ENCODE measurements at places on chromosomes 1 and 21.

DNA sequence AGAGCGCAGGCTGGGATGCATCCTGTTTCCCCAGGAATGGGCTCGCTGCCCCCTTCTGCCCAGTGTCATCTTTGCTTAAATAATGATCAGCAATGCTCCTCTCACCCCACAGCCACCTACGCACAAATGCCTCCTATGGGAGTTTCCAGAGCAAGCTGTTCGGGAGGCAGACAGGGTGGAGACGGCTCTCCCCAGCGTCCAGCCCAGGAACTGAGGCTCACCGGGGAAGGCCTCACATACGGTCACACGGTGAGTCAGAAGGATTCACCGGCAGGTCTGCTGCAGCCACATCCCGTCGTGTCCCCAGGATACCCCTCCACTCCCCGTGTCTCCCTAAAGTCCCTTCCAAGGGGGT, 40.3 kb upstream of the RUNX3 start:
- no peak for DNase-seq

DNA sequence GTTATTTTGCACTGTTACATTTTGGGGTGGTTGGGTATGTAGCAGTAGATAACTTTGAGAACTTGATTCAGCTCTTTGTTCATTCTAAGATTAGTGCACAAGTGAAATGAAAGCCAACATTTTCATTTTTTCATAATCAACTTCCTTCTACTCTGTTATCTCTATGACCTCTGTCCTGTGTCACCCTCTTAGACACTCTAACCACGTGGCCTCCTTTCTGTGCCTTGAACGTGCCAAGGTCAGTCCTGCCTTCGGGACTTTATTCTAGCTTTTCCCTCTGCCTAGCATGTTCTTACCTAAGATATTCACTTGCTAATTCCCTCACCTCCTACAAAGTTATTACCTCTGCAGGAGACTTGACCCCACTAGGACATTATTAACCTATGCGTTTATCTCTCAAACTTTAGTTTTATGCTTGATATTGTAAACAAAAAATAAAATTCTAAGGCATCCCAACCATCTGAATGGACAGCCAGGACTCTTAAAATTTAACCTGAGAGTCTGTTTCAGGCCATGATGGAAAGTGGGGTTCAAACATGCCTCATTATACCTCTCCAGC, 19.2 kb upstream of the EDEM3 start:
- no peak for DNase-seq

- no peak for DNase-seq
Observed at GRCh38 chr1:19179597-19180264, 30.3 kb downstream of the UBR4 start.

GRCh38 chr1:151134991-151135390, 11.4 kb downstream of the SEMA6C start:
- no peak for DNase-seq

GRCh38 chr1:57572016-57572415, 148.2 kb upstream of the DAB1 start:
- no peak for DNase-seq

DNA sequence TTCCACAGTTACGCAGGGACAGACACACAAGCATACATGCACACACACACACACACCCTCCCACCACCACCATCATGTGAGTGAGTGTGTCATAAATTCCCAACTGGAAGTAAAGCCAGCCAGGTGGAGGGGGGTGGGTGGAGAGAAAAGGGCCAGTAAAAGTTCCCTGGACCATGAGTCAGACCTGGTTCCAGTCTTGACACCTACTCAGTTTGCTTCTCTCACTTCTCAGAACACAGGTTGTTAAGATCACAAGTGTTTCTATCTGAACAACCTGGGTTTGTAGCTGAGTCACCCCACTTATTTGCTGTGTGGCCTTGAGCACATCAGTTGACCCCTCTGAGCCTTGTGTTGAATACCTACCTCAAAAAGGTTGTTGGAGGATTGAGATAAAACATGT, 9.6 kb downstream of the EPHA10 start:
- DNase-seq, result no peak

GRCh38 chr1:180928331-180929230, 15.9 kb downstream of the KIAA1614 start:
- DNase-seq, result no peak

Measured in effector CD4-positive, alpha-beta T cell (primary cell).